ENCODE measurements at places on chromosomes 2 and 18. TPM values are rescaled to one million over a fixed set of nuclear protein-coding genes. Genes with fewer than 3 reads are reported as not detected.

Gene EML6
- 20.4 TPM for polyA plus RNA-seq

Gene SPEG
- polyA plus RNA-seq = 10.8 TPM

Gene ABCB11
- 0.10 TPM for polyA plus RNA-seq

GRCh38 chr2:27798948-27799645 is 27.6 kb downstream of the MRPL33 start:
- DNase-seq = no peak

- DNase-seq = no peak
Measured at GRCh38 chr2:233032551-233033320, at the start of gene NEU2. Gene NEU2 (plus strand): TSS chr2:233032672. CDS start chr2:233032672, 0 bp downstream.

Gene L3MBTL4
- polyA plus RNA-seq = 6.4 TPM

All from left kidney (tissue), 8 donors.